ENCODE measurements at places on chromosomes 4 and X.

GRCh38 chr4:103786593-103786992 is 66.8 kb upstream of the TACR3 start:
- DNase-seq, result no peak

DNA sequence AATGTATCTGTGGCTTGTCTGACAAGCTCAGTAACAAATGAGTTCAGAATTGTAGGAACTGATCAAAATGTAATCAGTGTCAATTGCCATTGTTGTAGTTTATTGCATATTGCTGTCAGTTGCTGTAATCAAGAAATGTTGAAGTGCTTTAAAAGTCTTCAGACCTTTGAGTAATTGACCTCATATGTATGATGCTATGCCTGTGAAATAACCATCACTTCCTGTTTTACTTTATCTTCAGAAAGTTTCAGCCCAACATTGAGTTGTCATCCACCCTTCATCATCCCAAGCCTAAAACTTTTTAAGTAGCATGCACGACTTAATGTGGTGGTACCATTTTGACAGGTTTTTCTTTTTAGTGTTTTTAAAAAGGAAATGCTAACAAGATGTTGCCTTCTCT is 212.4 kb downstream of the ARHGAP10 start:
- DNase-seq, result no peak

DNA sequence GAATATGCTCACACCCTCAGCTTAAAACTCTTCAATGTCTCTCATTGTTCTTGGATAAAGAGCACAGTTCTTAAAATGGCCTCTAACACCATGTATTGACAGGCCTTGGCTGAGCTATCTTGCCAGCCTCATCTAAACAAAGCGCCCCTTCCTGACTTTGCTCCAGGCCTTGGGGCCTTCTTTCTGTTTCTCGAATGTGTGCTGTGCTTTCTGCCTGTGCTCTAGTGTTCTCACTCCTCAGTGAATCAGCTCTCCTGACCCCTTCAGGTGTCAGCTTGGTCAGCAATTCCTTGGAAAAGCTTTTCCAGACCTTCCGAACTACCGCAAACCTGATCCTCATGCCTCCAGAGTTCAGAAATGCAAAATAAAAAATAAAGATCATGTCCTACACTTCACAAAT is 346.3 kb upstream of the FSTL5 start:
- DNase-seq, result no peak

GRCh38 chrX:79130857-79131256 is 13.6 kb upstream of the GPR174 start:
- no peak for DNase-seq

DNA sequence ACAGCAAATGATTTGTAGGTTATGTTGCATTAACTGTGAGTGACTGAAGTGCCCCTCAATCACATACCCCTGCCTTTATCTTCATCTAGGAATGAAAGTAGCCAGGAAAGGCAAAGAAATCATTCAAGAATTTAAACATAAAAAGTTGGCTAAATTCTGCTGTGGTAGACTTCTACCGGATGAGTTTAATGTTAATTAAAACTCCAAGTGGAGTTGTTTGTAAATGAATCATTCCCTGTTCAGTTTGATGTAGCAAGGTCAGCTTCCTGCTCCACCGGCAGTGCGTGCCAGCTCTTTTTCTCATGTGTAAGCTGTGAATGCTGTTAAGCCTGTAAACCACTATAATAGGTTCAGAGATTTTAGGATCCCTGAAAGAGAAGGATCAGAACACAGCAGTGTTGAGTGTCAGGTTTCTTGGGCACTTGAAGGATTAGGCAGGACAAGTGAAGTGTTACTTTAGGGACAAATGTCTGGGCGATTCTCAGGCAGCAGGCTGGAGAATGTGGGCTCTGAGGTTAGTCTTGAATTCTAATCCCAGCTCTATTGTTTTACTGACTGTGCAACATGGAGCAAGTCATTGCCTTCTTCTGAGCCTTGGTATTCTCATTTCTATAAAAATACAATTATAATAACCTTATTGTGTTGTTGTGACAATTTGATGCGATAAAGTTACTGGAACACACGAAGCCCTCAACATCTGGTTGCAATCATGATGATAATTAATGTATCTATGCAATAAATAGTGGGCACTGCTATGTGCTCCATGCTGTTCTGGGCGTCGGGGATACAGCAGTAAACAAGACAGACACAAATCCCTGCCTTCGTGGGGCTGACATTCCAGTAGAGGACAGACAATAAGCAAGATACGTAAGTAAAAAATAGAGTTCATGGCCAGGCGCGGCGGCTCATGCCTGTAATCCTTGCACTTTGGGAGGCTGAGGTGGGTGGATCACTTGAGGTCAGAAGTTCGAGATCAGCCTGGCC is 112.0 kb downstream of the SHROOM3 start:
- no peak for DNase-seq

DNA sequence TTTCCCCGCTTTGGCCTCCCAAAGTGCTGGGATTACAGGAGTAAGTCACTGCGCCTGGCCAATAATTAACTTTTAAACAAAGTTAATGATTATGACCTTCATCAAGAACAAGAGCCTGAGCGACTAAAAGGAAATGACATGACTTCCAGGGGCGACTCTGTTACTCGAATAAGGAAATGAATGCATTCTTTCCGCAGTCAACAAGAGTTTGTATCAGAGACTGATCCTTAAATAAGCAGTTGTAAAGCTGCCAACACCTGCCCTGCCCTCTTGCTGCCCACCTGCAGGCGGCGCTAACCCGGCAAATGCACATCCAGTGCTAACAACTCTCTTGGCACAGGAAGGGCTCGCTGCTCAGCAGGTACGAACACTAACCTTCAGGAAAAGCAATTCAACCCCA is 27.3 kb downstream of the WDR1 start:
- no peak for DNase-seq

DNA sequence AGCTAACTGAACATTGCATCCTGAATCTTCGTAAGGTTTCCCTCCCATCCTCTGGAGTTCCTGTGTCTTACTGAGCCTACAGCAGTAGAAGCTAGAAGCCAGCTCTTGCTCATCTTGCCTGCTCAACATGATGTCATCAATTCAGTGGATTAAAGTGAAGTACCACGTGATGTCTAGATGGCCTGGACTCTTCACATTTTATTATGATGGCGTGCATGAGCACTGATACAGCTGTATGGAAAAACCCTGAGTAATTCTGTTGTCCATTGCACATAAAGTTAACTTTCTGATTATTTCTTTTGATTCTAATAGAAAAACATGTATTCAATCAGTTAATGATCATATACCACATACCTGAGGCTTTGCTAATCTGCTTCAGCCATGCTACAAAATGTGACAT is 2387.7 kb upstream of the TENM3 start:
- DNase-seq, result no peak

DNA sequence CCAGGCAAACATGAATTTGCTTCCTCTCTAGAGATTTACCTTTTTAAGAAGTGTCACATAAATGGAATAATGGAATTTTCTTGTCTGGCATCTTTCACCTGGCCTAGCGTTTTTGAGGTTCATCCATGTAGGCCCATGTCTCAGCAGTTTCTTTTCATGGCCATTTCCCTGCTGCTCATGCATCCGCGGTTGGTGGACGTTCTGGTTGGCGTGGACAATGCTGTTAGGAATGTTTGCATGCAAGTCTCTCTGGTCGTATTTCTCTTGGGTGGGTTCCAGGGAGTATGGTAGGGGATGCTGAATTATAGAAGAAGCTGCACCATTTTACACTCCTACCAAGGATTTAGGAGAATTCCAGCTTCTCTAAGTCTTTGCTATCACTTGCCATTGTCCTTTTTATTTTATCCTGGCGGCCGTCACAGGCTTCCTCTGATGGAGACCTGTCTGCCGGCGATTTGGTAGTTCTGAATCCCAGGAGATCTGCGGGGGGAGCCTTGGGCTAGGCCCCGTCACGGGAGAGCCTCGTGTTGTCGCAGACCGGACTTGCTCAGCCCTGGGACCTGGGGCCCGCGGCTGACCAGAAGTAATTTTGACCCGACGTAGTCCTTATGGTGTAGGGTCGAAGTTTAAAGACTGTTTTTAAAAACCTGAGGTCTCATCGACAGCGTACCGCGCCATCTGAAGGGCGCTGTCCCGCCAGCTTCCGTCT is 56.9 kb upstream of the TADA2B start:
- no peak for DNase-seq

- no peak for DNase-seq
These were observed 1.1 kb upstream of the EDNRA start for GRCh38 chr4:147479786-147480185.

DNA sequence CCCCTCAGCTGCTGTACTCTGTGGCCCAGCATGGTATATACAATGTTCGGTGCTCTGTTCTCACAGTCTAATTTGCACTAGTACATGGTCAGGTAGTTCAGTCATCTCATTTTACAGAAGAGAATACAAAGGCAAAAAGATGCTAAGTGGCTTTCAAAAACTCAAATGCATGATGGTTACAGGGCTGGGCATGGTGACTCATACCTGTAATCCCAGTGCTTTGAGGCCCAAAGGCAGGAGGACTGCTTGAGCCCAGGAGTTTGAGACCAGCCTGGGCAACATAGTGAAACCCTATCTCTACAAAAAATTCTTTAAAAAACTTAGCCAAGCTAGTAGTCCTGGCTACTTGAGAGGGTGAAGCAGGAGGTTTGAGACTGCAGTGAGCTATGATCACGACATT is 210.5 kb upstream of the KIT start:
- DNase-seq, result no peak

- no peak for DNase-seq
These were observed 106.6 kb downstream of the NSUN7 start for GRCh38 chr4:40856277-40856839.

DNA sequence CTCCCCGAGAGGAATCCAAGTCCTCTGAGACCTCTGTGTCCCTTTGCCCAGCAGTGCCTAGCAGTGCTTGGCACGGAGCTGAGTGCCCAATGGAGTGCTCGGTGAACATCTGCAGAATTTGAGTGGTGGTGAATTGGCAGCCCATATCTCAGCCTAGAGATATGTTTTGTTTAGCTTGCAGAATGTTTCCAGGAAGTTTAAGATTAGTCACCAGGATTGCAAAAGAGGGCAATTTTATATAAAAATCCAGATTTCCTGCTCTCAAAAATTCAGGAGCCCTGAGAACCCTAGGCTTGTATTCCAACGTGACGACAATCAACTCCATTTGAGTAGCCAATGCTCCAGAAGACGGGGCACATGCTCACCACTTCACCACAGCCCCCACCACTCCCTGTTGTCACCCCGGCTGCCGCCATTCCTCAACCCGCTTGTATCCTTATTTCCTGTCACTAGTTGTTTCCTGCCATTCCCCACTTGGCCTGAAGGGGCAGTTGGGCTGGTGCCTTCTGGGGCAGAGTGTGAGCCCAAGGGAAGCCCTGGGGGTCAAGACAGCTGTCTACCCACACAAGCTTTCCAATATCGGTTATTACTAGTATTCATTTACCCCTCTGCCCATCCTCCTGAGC is 116.9 kb downstream of the EFNB1 start:
- DNase-seq, result no peak

- DNase-seq, result no peak
These were observed 148.6 kb downstream of the EPHA5 start for GRCh38 chr4:65521666-65522065.

DNA sequence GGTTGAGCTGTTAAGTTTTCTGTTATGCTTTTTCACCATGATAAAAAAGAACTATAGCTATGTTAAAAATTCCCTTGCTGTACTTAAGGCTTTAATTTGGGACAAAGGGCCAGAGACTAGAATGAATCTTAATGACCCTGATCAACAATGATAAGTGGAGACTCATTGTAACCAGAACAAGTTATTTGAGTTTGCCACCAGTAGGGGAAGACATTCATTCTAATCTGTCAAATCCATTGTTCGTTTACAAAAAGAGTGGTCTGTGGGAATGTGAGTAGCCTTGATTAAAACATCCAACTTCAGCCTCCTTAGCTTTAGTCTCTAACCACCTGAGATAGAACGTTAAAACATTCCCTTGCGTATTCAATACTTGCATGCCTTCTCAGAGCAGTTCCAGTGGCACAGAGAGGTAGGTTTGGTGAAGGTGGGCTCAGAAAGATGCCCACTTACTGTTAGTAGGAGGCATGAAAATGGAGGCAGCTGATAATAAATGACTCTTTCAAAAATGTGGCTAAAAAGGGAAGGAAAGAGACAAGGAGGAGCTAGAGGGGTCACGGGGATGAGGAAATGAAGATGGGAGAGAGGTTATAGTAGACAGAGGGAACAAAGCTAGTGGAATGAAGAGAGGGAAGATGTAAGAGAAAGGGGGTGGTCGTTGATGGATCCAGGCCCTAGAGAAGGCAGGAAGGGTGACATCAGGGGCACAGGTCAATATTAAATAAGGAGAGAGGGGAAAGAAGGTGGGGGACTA is 66.2 kb downstream of the EGF start:
- no peak for DNase-seq

GRCh38 chr4:148653681-148654080 is 211.5 kb upstream of the NR3C2 start:
- DNase-seq, result no peak

GRCh38 chr4:122156819-122157218 is 4.7 kb downstream of the BLTP1 start:
- no peak for DNase-seq

DNA sequence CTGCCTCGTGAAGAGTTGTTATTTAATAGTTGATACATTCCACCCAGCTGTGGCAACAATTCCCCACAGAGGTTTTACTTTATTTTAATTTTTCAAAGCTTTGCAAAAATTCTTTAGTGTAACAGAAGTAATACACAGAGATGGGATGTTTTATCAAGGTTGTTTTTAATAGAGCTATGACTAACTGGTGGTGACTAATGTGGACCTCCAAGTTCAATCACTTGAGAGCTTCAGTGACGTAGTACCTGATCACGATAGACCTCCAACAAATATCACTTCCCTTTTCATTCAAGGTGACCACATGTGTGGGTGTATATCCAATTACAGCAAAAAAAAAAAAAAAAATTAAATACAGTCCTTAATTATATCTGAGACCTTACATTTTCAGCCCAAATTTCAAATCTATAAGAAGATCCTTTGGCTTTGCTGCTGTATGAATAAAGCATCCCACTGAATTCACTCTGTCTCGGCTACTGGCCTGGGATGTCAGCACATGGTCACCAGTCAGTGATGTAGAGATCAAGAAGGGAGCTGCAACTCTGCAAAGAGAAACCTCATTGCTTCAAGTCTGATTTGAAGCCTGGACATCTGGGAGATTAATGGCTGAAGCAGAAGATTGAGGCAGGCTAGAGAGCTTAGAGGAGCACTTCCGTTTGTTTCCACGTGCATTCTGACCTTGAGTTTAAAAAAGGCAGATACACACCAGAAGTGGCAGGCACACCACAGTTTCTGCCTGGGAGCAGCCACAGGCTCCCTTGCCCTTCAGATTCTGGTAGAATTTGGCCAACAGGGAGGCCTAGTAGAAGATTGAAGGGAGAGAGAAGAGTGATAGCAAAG is 345.9 kb upstream of the NOCT start:
- no peak for DNase-seq

DNA sequence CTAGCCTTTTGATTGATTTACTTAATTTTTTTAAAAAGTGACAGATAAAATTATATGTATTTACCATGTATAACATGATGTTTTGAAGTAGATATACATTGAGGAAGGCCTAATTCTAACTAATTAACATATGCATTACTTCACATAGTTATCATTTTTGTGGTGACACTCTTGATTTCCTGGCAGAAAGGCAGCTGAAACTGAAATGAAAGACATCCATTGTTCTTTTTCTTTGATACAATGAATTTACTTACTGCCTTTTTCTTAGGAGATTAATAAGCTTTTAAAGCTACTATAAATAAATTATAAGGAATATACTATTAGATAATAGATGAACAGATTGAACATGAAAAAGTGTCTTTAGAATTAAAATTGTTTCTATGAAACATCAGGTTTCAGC is 26.7 kb downstream of the ANKRD50 start:
- DNase-seq, result no peak

GRCh38 chr4:140117947-140118346 is 36.0 kb downstream of the MAML3 start:
- no peak for DNase-seq

Data from NCI-H1694 (cell line).